ELR (cell line): ENCODE measurements at places on chromosomes 7 and 10.

- no peak for DNase-seq
Observed at GRCh38 chr7:74569501-74570075, 87.9 kb upstream of the GTF2I start.

DNA sequence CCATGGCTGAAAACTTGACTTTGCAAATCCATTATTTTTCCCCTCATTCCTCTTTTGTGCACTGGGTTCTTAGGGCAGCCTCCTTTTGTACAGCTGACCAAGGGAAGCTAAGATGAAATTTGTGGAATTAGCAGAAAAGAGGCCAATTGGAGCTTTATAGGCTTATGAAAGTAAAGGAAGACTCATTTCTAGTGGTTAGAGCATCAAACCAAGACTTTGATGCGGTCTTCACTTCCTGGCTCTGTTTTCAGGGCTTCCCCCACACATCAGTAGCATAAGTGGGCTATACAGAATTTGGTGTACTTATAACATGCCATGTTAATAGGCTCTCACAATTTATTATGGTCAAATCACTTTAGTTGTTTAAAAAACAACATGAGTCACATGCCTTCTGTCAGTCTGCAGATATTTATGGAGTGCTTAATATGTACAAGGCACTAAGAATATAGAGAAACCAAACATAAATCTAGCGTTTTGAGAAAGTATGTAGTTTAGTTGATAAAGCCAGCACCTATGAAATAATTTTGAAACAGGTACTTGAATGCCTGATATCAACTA lies 5.7 kb downstream of the AUTS2 start:
- no peak for DNase-seq

GRCh38 chr7:88615336-88615735 lies 144.2 kb upstream of the ZNF804B start:
- no peak for DNase-seq

DNA sequence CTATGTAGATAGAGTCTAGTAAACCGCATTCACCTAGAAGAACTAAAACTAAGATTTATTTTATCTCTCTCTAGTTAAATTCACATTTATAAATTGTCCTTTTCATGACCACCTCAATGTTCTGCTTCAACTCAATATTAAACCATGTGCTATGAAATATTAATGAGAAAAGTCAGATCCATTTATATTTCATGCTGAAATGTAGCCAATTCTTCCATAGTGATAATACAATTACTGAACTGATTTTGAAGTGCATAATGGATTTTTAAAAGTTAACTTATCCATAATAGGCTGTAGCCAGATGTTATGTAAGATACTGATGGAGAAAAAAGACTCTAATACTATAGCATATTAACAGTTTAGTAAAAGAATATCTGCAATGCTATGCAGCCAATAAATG lies 479.7 kb upstream of the PCDH15 start:
- no peak for DNase-seq

DNA sequence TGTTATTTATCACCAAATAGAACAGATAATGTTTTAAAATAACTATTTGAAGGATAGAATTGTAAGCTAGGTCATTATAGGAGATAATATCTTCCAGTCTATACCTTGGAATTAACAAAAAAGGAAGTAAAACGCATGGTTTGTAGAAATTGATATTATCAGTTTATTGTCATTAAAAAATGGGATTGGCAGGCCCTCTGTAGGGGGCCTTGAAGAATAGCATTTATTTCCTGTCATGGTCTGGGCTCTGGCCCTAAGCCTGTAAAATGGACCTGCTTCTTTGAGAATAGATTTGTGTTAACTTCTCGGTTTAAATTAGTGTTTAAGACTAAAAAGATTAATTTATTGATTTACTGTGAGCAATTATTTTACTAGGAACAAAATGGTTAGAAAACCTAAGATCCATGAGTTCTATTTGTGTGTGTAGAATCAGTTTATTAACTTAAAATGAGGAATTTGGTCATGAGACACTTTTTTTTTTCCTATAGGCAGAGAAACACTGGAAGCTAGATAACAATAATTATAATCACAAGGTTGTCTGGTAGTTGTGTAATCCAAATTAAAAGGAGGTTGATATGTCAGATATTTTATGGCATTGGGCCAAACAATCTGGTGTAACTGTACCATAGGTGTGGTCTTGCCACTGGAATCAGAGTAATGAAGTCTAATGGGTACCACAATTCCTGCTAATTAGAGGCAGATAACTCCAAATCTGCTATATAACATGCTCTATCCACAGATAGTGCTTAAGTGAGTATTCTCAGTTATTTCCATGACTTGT lies 197.4 kb upstream of the FOXP2 start:
- peak; percentile 30 for DNase-seq

DNA sequence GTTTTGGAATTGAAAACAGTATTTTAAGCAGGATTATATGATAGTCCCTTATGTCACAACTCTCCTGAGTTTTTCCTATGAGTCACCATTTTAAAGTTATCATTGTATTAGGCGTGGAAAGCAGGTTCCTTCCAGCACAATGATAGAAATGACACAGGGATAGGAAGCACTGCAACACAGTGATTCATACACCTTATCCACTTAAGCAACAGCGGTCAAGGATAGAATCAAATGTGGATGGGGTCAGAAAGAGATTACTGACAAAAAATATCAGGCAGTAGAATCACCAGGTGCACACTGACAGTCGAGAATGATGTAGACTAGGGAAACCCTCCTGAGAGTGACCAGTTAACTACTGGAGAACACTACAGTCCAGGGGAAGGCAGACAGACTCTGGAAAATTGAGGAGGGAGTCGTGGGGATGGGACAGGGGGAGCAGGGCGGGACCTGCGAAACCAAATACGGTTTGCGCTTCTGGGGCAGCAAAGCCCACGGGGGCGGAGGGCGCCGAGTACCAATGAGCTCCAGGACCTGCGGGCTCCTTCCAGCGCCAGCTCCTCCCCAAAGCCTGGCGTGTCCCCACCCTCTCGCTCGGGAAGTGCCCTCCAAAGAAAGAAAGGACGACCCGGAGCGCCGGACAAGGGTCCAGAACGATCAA lies 479 bp downstream of the PNPLA8 start:
- peak; percentile 80 for DNase-seq

GRCh38 chr10:47195274-47195885 lies 104.6 kb upstream of the GDF10 start:
- no peak for DNase-seq

DNA sequence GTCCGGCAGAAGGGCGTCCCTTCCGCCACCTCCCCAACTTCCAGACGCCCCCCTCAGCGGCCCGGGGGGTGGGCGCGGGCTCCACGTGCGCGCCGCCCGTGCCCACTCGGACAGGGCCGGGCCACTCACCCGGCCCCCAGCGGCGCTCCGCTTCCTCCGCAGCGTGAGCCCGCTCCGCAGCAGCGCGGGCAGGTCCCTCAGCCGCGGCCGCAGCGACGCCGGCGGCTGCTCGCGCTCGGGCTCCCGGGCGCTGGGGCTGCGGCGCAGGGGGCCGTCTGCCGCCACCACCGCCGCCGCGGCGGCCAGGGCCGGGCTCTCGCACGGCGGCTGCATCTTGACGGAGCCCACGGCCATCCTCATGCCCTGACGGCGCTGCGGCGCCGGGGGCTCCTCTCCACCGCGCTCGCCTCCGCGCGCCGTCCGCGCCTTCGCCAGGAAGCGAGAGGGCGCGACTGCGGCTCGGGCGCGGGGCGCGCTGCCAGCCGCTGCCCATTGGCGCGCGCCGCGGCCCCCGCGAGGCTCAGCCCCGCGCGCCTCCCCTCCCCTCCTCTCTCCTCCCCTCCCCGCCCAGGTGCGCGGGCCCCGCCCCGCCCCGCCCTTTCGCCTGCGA lies at the start of gene RAPGEF5:
RAPGEF5 (minus strand) TSS at position 454 of the 610 bp plus-strand sequence; CDS start at position 360, 94 bp downstream.
- DNase-seq: no peak
